ENCODE measurements at places on chromosomes 4 and X.

DNA sequence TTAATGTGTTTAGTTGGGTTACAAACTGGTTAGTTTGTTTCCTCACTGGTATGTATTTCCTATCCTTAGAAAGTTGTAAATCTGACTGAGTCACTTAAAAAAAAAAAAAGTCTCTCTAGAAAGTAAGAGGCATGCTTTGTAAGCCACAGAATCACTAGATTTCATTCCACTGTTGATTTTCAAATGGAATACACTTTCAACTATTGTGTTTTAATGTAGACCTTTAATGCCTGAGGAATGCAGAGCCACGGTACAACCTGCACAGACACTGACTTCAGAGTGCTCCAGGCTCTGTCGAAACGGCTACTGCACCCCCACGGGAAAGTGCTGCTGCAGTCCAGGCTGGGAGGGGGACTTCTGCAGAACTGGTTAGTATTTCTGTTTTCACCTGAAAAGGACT is 88.6 kb downstream of the HHIP start:
- H3K4me1 ChIP-seq = no peaks in the 10 kb centered on the region
- no peak overlapping the region for H3K27ac ChIP-seq
- H3K27me3 ChIP-seq = no peaks in the 10 kb centered on the region
- H3K4me3 ChIP-seq = no peak overlapping the region

GRCh38 chrX:24167719-24168472 is 18.4 kb downstream of the ZFX start:
- H3K4me3 ChIP-seq = peak overlapping the region; percentile 0
- H3K36me3 ChIP-seq = peaks cover 13% of the 10 kb centered on the region
- H3K4me1 ChIP-seq = peaks cover 63% of the 10 kb centered on the region
- no peaks in the 10 kb centered on the region for H3K27me3 ChIP-seq

- no peak overlapping the region for H3K27ac ChIP-seq
- peaks cover 2% of the 10 kb centered on the region for H3K4me1 ChIP-seq
- DNase-seq = no peak
- H3K4me3 ChIP-seq = no peak overlapping the region
- no peaks in the 10 kb centered on the region for H3K36me3 ChIP-seq
- no peaks in the 10 kb centered on the region for H3K27me3 ChIP-seq
Observed at GRCh38 chr4:47075262-47075661, 43.9 kb downstream of the GABRB1 start.

- no peaks in the 10 kb centered on the region for H3K27me3 ChIP-seq
- peak; percentile 52 for DNase-seq
- H3K36me3 ChIP-seq = peaks cover 8% of the 10 kb centered on the region
- H3K4me3 ChIP-seq = peak overlapping the region; percentile 88
Observed at GRCh38 chrX:71253253-71254091, 468 bp downstream of the ZMYM3 start.

DNA sequence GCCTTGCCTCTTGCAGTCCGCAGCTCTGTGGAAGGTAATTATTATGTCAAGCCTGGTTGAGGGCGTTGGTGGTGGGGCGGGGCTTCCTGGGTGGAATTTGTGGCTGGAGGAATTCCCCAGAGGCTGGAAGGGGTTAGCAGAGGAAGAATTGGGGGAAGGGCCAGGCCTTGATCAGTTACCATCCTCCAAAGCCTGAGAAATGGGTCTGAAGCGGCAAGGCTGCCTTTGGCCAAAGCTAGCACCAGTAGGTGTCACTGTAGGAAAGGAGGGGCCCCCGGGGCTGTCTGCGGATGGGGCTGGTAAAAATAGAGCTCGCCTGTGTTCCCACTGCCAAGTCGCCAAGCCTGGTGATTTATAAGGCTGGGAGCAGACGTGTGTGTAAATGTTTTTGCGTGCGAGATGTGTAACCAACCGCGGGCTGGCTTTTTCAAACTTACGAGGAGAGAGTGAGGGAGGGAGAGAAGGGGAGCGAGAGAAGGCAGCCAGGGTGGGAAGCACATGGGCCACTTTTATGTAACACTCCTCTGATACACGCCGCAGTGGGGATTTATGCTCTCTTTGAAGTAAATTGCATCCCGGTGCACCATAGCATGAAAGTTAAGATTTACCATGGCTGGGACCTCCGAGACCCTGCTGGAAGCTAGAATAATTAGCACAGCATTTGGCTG is 367.0 kb downstream of the BCOR start:
- H3K4me3 ChIP-seq = no peak overlapping the region
- peak overlapping the region; percentile 73 for H3K27ac ChIP-seq
- H3K36me3 ChIP-seq = no peaks in the 10 kb centered on the region
- peak; percentile 59 for DNase-seq
- H3K4me1 ChIP-seq = peaks cover 20% of the 10 kb centered on the region
- no peaks in the 10 kb centered on the region for H3K27me3 ChIP-seq

DNA sequence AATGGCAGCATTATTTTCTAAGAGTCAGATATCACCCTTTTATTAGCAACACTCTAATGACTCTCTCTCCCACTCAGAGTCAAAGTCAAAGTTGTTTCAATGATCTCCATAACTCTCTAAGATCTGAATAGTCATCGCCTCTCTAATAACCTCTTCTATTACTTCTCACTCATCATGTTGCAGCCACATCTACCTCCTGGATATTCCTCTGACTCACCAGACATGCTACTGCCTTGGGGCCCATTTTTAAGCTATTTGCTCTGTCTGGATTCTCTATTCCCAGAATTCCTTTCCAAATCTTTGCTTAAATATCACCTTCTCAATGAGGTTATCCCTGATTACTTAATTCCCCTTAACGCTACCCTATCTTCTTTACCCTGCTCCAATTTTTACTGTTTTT is 391.8 kb upstream of the MAGEB16 start:
- H3K27me3 ChIP-seq = no peaks in the 10 kb centered on the region
- H3K36me3 ChIP-seq = no peaks in the 10 kb centered on the region
- H3K4me3 ChIP-seq = no peak overlapping the region
- no peaks in the 10 kb centered on the region for H3K4me1 ChIP-seq
- no peak for DNase-seq

GRCh38 chr4:127685292-127685691 is 44.9 kb upstream of the SLC25A31 start:
- DNase-seq = no peak
- no peak overlapping the region for H3K4me3 ChIP-seq
- no peaks in the 10 kb centered on the region for H3K27me3 ChIP-seq
- H3K27ac ChIP-seq = no peak overlapping the region

DNA sequence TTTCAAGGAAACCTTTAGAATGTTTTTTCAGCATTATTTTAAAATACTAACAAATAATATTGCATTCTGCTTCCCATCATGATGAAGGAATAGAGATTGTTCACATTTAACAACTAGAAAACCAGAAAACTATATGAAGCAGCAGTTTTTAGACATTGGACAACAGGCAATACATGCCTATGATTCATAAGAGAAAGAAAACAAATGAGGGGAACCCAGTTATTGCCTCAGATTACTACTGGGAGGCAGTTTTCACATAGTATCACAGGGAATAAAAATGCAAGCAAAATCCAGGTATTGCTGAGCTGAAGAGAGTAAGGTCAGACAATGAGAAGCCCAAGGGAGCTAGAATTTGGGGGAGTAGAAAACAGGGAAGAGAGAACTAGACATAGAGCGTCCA is 373.6 kb downstream of the MAPK10 start:
- H3K4me3 ChIP-seq = no peak overlapping the region
- no peaks in the 10 kb centered on the region for H3K36me3 ChIP-seq
- no peak overlapping the region for H3K27ac ChIP-seq
- no peak for DNase-seq
